ENCODE measurements at places on chromosomes 7 and 10.

GRCh38 chr7:155286686-155287085 lies 11.0 kb upstream of the INSIG1 start:
- no peak for DNase-seq

- no peak for DNase-seq
Measured at GRCh38 chr7:150421831-150422230, 28.6 kb upstream of the GIMAP8 start.

DNA sequence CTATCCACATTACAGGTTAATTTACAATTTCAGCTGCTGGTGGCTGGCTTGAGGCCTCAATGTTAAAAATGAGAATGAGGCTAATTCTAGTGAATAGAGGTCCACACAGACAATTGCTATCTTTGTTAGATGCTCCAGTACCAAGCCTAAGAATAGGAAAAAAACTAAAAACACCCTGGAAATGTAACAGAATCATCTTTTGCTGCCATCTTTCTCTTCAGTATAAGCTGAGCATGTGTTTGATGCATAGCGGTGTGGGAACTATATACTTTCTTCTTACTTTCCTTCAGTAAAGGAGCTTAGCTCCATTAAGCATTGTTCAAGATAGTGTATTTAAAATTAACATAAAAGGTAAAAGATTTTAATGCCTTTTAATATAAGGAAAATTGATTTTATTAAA lies 5.6 kb downstream of the TMEM229A start:
- no peak for DNase-seq

DNA sequence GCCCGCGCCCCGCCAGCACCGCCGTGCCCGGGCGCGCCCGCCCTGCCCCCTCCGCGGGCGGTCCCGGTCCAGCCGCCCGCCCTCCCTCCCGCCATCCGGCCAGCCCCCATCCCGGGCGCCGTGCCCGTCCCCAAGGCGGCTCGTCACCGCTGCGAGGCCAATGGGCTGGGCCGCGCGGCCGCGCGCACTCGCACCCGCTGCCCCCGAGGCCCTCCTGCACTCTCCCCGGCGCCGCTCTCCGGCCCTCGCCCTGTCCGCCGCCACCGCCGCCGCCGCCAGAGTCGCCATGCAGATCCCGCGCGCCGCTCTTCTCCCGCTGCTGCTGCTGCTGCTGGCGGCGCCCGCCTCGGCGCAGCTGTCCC lies at the start of gene HTRA1:
Gene HTRA1 (plus strand): TSS at position 187 of the 362 bp plus-strand sequence. CDS start 100 bp downstream, at position 287.
- peak; percentile 52 for DNase-seq

GRCh38 chr7:149879766-149880637 lies 6.2 kb downstream of the ATP6V0E2 start:
- no peak for DNase-seq

DNA sequence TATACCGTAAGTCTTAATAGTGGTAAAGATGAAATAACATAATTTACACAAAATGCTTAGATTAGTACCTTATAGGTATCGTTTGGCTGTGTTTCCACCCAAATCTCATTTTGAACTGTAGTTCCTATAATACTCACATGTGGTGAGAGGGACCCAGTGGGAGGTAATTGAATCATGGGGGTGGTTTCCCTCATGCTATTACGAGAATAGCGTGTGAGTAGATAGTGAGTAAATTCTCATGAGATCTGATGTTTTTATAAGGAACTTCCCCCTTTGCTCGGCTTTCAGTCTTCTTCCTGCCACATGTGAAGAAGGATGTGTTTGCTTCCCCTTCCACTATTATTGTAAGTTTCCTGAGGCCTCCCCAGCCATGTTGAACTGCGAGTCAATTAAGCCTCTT lies 426.3 kb upstream of the POT1 start:
- DNase-seq, result peak; percentile 87

GRCh38 chr10:25912866-25913265 lies 21.2 kb upstream of the MYO3A start:
- no peak for DNase-seq

GRCh38 chr10:74677951-74678350 lies 148.4 kb upstream of the KAT6B start:
- no peak for DNase-seq

DNA sequence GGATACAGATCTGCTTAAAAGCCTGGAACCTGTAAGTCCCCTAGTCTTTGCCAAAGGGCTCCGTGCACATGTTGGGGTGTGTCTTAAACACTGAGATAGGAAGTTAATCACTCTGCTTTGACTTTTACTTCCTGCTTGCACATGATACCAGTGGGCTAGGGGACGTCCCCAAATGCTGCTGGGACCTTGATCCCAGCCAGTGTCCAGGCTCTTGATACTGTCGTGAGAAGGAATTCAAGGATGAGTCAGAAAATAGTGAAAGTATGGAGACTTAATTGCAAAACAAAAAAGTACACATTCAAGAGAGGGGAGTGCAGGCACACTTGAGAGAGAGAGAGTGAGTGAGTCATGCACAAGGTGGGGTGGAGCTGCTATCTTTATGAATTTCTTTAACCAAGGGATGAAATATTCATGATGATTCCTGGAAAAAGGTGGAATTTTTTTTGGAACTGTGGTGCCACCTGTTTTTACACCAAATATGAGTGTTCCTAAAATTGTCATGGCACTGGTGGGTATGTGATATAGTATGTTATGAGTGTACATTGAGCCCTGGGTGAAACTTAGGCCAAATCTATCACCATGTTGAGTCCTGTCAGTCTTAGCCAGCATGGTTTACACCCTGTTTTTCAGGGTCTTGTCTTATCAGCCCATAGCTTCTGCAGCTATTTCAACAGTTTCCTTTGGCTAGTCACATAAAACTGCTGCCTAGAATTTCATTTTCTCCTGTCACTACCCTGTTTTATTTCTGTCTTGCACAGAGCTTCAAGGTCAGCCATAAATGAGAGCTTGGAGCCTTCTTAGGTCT lies 88.3 kb upstream of the CYP26C1 start:
- peak; percentile 65 for DNase-seq

DNA sequence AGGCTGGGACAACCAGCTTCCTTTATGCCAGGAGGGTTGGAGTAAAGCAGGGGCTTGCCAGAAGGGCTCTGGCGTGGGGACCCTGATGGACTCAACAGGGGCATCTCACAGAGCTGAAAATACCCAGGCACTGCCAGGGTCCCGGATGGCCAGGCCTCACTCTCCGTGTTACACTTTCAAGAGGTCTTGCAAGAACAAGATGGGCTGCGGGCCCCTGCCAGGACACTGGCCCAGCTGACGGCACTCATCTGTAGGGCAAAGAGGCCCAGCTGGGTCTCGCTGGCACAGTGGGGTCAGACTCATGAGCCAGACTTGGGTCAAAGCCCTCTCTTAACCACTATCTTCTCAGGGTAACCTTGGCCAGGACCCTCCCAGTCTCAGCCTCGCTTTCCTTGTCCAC lies 90.9 kb downstream of the FAM53B start:
- no peak for DNase-seq

DNA sequence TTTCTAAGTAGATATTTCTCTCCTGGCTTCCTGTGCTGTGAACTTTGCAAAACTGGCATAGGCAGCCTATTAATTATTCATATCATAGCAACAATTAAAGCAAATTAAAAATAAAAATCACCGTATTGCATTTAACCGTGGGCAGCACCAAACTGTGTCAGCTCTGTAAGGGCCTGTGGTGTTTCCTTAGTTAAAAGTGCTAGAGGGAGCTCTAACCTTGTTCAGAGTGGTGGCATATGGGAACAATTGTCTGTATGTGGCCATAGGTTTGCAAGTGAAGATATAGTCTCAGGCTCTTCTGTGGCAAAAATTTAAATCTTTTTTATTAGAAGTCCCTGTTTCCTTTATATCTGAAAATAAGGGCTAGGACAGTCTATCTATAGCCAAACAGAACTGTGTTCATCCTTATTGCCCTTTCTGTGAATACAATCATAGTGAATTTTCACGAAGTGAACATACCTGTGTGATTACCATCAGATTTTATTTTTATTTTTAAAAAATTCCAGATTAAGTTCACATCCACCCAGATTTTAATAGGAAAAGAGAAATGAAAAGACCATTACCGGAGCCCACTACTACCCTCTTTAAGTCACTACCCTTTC lies 92.6 kb downstream of the POLL start:
- no peak for DNase-seq

- no peak for DNase-seq
Measured at GRCh38 chr7:97016381-97017191, 8.0 kb downstream of the DLX5 start.

- no peak for DNase-seq
Measured at GRCh38 chr7:30916767-30917166, 5.1 kb downstream of the AQP1 start.

DNA sequence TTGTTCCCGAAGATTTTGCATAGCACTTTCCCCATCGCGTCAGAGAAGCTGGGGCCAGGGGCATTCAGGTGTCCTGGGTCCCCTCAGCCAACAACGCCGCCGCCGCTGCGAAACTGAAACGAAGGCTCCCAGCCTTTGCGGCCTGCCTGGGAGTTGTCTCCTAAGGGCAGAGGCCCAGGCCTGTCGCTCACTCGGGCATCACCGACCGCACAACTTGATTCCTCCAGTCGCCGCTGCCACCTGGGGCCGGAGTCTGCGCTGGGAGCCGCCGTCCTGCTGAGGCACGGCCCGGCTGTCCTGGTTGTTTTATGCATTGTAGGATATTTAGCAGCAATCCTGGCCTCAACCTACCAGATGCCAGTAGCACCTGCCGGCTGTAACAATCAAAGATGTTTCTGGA lies 22.0 kb downstream of the ZSCAN25 start:
- DNase-seq, result no peak

- no peak for DNase-seq
Measured at GRCh38 chr10:104582602-104582951, 58.5 kb upstream of the SORCS3 start.

GRCh38 chr10:47055386-47056246 lies 144.4 kb downstream of the PTPN20 start:
- peak; percentile 39 for DNase-seq

DNA sequence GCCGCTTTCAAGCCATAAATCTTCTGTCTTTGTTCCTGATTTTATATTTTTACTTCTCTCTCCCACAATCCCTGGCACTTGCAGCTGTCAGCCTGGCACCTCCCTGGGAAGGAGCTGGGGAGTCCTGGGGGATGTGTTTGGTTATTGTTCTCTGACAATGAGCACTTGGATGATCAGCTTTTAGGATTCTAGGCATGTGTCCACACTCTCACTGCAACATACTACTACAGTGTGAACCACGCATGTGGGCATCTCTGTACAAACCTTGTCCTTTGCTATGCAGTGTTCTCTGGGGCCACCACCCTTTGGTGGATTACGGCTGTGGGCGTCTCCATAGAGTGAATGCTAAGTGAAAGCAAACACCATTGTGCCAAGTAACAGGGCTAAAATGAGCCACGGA lies 168.4 kb upstream of the KMT2E start:
- DNase-seq, result no peak

DNA sequence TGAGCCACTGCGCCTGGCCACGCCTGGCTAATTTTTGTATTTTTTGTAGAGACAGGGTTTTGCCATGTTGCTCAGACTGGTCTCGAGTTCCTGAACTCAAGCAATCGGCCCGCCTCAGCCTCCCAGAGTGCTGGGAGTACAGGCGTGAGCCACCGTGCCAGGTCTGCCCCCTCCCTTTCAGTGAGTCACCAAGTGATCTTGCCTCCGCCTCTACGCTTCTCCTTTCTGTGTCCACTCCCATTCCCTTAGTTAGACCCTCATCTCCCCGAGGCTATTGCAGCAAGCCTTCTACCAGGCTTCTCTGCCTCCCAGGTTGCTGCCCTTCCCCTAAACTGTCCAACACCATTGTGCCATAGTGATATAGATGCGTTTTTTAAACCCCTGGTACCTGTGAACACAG lies 32.9 kb downstream of the CDC123 start:
- no peak for DNase-seq

DNA sequence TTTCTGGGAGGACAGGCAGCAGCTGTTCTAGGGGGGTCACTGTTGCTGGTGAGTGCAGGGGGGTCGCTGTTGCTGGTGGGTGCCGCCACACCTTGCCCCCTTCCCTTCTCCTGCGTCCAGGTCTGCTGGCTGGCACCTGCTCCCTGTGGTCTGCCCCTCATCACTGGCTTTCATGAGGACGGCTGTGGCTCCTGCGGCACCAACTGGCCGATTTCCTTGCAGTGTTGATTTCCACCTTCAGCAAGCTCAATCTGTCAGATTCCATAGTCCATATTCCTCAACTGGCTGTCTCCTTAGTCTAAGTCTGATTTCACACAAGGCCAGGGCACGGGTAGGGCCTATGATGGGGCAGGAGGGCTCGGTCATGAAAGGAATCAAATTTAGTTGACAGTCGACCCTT lies 23.4 kb upstream of the GRB10 start:
- no peak for DNase-seq

DNA sequence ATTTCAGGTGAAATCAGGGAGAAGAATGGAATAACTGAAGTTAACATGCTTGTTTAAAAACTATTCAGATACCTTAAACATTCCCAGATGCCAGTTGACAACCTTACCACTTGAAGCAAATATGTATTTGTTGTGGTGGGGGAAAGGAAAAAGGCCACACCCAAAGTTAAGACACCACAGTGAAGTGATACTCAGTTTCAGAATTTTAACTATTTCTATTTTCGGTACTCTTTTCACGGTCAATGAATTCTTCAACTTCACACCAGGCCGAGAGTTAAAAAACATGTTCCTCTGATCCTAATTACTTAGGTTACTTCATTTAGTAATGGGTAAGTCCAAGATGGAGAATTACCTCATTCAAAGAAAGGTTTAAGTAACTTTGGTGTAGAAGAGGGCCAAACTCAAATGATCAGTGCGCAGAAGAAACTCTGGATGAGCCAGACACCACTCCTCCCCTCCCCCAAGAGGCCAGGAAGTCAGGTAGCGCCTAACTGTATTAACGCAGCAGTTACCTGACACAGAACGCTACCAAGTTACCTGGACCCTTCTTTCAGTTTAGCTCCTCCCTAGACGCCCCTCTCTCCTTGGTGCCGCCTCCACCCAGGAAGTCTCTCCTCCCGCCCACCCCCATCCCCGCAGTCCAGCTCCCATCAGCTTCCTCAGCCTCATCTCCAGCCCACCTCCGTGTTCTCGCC lies 700 bp downstream of the MTPN start:
- DNase-seq, result peak; percentile 45

- no peak for DNase-seq
Measured at GRCh38 chr7:56091591-56091990, 1.2 kb downstream of the PHKG1 start.

DNA sequence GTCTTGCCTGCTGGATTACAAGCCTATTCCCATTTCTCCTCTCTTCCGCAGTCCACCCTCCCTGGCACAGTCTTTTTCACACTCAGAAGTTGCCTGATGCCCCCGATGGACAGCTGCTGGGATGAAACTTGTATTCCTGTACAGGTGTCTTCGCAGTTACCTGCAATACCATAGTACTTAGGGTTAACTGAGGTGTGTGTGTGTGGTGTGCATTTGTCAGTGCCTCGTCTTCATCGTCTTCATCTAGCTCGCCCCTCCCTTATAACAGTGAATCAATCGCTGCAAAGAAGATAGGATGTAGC lies 11.0 kb downstream of the NXPH1 start:
- no peak for DNase-seq

- peak; percentile 25 for DNase-seq
Measured at GRCh38 chr10:119620241-119621077, 23.7 kb upstream of the TIAL1 start.

Data from suppressor macrophage treated with lipopolysaccharide for 1 hour (primary cell).